Upper lobe of right lung (tissue), 1 donor: ENCODE measurements at places on chromosomes 4 and X.

DNA sequence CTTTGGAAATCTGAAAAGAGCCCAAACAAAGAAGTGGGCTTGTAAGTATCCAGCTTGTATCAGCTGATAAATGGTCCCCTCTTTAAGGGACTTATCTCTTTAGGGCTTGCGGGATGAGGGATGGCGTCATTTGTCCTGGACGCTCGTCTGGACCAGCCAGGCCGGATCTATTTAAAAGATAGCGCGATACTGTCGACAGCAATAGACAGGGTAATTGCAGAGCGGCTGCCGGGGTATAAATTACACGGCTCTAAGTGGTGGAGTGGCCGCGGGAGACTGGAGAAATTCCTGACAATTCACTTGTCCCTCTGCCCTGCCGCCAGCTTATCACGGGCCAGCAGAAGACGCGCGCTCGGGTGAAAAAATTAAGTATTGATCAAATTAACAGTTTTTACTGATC is 90.7 kb downstream of the FAM53A start:
- DNase-seq, result peak; percentile 19

- DNase-seq, result no peak
Measured at GRCh38 chrX:71623714-71624113, 5.4 kb upstream of the CXCR3 start.

DNA sequence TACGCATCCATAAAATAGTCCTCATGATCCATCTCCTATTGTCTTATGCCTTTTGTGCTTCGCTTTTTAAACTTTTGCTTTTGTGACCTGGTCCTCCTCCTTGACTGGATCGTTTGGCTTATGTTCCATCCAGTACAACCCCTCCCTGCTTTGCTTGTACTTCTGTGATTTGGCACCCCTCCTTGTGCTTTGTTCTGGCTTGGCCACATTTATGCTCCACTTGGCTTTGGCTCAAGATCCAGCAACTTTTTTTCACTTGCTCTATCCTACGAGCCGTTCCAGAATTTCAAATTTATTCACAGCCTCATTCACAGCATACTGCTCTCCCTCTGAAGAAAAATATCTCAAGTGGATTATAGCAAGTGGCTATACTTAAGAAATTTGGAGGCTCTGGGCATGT is 28.0 kb upstream of the GLRA2 start:
- DNase-seq, result no peak

- DNase-seq, result no peak
Measured at GRCh38 chr4:5144384-5144783, 93.1 kb downstream of the STK32B start.

- no peak for DNase-seq
Measured at GRCh38 chr4:61294936-61295335, 94.8 kb downstream of the ADGRL3 start.

- DNase-seq, result peak; percentile 77
Measured at GRCh38 chr4:40916880-40917279, 167.1 kb downstream of the NSUN7 start.

DNA sequence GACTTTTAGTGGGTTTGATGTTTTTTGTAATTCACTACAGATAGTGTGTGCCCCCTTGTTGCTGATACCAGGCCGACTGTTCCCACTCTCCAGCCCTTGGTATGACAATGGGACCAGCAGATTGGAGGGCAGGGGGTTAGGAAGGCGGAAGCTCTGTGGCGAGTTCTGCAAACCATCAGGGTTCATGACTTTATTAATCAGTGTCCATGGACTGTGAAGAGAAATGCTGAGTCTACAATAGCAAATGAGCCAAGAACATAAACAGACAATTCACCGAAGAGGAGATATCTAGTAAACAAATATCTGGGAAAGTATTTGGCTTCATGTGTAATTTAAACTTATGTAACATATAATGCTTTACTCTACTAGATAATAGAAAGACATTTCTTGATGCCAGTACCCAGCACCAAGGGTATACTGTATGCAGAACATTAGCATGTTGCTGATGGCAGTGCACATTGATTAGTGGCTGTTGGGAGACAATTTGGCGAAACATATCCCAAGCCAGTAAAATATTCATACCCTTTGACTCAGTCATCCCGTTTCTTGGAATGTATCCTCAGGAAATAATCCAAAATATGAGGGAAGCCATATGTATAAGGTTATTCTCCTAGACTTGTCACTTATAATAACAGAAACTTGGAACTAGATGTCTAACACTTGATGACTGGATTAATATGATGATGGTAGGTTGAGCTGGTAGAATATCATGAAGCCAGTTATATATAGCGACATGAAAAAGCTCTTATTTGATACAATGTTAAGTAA is 169.4 kb downstream of the PTTG2 start:
- DNase-seq, result no peak

DNA sequence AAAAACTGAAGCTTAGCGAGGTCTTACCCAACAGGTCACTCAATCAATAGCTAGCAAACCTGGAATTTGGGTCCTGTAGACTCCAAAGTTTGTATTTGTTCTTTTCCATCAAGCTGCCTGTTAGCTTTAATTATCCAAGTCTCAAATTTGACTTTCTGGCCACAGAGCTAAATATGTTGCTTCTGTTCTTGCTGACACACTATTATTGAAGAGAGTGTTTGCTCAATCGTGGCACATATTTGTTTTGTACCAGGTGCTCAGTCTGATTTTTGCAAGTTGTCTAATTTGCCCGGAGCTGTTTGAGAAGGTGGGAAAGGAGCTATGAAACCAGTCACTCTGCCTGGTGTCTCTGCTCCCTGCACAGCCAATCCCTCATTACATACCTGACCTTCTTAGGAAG is 41.7 kb upstream of the FRMD7 start:
- DNase-seq, result no peak

- DNase-seq, result no peak
Measured at GRCh38 chr4:109977854-109978501, 65.3 kb downstream of the EGF start.

GRCh38 chrX:31147175-31147574 is 75.3 kb upstream of the FTHL17 start:
- DNase-seq, result no peak

DNA sequence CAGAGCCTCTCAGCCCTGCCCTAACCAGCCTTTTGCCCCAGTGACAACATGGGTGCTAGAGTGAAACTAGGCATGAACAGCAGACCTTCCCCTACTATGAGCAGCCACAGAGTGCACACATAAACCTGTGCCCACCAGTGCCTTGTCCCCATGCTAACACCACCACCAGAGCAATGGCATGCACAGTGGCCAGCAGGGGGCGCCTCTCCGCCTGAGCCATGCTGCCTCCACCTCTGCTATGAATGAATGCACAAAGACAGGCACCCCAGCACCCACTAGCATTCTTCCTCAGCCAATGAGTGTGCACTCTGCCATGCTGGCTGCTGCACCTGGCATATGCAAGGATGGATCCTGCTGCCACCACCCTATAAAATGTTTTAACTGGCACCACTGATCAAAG is 286.9 kb upstream of the FGF16 start:
- DNase-seq, result peak; percentile 48

DNA sequence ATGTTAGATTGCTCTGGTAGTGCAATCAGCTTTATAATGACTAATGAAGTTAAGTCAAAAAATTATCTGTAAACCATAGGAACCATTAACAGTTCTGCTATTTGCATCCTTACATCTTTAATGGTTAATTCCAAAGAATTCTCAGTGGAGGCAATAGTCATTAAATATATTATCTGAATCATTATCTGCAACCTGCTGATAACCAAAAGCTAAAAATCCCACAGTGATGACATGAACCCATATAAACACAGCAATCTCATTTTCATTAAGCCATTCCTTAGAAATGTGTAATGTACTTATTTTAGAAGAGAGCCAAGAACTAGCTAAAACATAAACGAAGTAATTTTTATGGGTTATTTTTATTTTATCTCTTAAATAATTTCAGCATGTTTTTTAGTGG is 60.2 kb downstream of the MAGEB16 start:
- DNase-seq, result no peak

DNA sequence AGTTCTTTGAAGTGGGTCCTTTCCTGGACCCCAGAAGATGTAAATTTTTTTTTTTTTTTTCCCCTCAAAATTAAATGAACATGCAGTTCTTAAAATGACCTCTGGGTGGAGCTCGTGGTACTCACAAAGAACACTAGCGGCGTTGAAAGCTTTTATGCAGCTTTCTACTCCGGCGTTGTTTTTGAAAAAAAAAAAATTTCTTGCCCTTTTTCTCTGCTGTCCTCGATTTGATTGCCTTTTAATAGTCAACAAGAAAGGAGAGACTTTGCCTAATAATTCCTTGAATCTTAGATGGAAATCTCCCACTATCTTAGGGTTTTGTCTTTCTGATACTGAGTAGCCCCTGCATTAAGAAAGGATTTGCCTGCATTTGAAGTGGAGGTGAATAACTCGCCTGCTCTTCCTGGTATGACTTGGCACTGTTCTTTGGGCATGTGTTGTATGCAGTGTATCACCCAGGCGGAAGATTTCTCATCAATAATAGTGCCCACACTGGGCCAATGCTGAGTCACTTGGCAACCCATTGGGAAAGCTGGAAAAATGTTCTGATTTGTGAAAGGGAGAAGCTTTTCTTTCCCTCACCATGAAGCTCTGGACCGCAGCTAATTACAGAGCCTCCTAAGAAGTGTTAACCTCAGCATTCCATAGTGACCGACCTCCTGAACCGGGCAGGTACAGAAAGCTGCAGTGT is 104.0 kb downstream of the PHEX start:
- no peak for DNase-seq

DNA sequence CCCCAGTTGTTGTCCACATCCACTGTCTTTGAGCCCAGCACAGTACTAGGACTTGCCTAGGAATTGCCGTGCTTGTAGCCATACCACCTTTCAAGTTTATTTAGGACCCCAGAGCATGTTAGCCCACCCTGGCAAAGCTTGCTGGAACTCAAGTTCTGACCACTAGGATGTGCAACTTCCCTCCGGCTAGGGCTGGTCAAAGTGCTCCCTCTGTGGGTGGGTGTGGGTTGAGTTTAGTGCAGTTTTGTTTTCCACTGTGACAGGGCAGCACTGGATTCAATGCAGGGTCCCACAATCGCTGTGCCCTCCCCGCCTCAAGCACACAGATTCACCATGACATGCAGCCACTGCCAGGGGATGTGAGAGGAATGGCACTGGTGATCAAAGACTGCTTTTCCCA is 96.0 kb downstream of the RASGEF1B start:
- no peak for DNase-seq

- no peak for DNase-seq
Measured at GRCh38 chrX:78384486-78384885, 57.1 kb upstream of the CYSLTR1 start.

DNA sequence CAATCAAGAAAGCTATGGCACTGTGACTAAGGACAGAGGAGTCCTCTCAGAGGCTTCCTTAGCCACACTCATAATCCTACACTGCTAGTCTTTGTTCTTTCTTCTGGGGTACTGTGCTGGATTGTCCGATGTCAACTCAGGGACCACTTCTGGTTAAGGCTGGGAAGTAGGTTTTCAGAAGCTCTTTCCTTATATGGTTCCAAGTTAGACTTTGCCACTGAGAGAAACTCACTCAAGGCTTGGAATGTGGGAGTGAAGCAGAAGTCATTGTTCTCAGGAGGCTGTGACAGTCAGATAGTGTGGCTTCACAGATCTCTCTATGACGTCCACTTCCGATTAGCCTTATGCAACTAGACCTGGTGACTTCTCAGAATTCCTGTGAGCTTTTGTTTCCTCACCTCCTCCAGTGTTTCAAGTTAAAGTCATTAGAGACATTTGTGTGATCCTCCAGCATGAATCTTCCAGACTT is 317.3 kb upstream of the F9 start:
- DNase-seq, result no peak

DNA sequence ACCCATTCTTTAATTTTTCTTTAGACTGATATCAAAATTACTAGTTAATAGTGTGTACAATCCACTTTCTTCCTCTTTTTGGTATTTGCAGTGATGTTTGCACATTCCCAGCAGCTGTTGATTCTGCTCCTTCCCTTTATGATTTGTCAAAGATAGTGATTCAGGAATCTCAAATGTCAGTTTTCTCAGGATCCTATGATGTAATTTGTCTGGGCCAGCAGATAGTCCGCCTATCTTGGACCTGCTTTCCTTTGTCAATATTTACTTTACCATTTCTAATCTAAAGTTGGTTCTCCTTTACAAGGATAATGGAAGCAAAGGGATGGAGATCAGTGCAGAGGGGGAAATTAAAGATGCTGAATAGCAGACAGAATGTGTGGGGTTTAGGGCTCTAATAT is 122.1 kb downstream of the REELD1 start:
- DNase-seq, result no peak

DNA sequence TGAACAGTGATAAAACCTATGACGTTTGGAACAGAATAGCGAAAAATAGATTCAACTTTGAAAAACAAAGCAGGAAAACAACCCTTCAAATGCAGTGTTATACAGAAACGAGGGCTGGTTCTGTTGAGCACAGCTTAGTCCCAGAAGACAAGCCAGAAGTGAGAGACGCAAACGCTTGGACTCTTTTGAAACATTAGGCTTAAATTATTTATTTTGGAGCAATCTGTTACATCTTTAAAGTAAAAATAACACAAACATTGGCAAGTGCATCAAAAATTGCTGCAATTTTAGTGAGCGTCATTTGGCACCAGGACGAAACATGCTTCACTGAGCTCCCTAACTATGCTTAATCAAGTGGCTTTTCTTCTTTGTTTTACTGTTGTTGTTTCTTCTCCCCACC is 63.5 kb downstream of the ENPP6 start:
- no peak for DNase-seq

- DNase-seq, result no peak
Measured at GRCh38 chrX:46279925-46280313, 265.3 kb downstream of the ZNF674 start.

DNA sequence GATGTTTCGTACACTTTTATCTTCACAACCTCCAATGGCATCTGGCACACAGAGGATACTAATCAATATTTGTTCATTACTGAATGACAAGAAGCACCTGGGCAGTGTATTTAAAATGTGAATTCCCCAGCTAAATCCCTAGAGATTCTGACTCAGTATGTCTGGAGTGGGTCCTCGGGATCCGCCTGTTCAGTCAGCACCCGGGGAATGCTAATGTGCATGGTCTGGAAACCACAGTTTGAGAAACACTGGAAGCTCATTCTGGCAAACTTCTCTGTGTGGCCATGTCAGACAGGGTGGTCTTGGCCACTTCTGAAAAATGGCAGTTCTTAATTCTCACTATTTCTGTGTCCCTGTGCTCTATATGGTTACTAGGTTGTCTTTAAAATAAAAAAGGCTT is 138.8 kb upstream of the VCX start:
- DNase-seq, result no peak

GRCh38 chr4:95108883-95109421 is 351.2 kb downstream of the BMPR1B start:
- DNase-seq, result no peak

DNA sequence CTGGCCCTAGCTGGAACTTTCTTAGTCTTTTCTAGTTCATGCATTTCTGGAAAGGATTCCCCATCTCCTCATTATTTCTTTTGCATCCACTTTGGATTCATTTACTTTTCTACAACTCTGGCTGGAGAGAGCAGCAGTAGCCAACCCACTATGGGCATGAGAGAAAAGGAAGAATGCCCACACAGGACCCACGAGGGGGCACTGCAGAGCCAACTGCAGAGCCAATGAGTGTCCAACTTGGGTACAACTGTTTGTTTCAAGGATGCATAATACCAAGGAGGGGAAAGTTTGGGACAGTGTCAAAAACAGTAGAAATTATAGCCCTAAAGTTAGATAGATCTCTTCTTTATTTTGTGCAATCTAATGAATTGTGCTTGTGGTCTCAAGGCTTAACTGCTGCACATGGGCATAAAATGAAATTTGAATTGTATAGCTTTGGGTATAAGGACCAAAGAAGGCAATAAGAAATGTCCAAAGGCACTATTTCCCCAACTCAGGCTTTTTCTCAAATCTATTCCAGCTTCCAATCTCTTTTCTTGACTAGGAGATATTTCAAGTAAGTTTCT is 230.6 kb downstream of the NSUN7 start:
- DNase-seq, result no peak

GRCh38 chr4:144820011-144820727 is 174.2 kb downstream of the HHIP start:
- no peak for DNase-seq
